ENCODE measurements at places on chromosomes 2 and 18.

GRCh38 chr2:201978986-201979385, 54.7 kb upstream of the FZD7 start:
- DNase-seq = no peak

- DNase-seq = no peak
Observed at GRCh38 chr2:234435836-234436481, 60.9 kb downstream of the ARL4C start.

DNA sequence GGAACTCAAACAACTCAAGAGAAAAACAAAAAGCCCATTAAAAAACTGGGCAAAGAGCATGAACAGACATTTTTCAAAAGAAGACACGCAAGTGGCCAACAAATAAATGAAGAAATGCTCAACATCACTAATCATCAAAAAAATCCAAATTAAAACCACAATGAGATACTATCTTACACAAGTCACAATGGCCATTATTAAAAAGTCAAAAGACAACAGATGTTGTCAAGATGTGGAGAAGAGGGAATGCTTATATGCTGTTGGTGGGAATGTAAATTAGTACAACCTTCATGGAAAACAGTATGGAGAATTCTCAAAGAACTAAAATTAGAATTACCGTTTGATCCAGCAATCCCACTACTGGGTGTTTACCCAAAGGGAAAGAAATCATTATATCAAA, 15.1 kb downstream of the LMAN1 start:
- no peak for DNase-seq

- no peak for DNase-seq
Observed at GRCh38 chr2:9538000-9538507, 17.6 kb downstream of the ADAM17 start.

DNA sequence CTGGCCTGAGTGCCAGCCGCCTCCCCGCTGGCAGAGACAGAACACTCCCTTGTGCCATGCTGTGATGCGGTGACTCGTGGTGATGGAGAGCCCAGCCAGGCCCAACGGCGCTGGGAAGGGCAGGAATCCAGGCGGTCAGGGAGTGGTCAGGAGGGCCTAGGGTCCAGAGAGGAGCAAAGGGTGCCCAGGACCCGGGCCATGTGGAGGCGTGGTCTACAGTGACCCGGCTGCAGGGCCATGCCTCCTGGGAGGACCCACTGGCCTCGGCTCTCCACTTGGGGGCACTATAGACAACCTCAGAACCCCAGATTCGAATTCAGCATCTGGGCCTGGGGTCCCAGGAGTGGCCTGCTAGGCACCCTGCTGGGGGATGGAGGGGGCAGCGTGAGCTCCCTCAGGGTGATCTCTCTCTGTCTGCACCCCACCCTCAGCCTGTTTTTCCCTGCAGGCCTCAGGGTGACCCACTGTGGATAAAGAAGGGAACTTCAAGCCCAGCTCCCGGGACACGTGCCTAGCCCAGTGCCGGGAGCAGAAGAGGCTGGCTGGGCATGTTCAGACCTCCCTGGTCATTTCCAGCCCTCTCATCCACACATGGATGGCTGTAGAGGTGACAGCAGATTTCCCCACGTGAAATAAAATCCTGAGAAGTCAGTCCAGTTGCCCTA, 13.0 kb downstream of the AMER3 start:
- DNase-seq = no peak

DNA sequence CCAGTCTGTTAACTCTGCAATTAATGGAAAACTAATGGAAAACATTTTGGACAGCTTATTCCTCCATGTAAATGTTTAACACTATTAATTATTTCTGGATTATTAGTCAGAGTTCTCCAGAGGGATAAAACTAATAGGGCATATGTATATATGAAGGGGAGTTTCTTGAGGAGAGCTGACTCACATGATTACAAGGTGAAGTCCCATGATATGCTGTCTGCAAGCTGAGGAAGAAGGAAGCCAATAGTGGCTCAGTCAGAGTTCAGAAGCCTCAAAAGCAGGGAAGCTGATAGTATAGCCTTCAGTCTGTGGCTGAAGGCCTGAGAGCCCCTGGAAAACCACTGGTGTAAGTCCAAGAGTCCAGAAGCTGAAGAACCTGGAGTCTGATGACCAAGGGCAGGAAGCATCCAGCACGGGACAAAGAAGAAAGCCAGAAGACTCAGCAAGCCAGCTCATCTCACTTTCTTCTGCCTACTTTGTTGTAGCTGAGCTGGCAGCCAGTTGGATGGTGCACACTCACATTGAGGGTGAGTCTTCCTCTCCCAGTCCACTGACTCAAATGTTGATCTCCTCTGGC, 136.0 kb downstream of the PTH2R start:
- no peak for DNase-seq

- DNase-seq = no peak
Observed at GRCh38 chr18:29838556-29838955, 1204.0 kb downstream of the DSC3 start.

- DNase-seq = no peak
Observed at GRCh38 chr18:13258921-13259320, 40.4 kb downstream of the LDLRAD4 start.

DNA sequence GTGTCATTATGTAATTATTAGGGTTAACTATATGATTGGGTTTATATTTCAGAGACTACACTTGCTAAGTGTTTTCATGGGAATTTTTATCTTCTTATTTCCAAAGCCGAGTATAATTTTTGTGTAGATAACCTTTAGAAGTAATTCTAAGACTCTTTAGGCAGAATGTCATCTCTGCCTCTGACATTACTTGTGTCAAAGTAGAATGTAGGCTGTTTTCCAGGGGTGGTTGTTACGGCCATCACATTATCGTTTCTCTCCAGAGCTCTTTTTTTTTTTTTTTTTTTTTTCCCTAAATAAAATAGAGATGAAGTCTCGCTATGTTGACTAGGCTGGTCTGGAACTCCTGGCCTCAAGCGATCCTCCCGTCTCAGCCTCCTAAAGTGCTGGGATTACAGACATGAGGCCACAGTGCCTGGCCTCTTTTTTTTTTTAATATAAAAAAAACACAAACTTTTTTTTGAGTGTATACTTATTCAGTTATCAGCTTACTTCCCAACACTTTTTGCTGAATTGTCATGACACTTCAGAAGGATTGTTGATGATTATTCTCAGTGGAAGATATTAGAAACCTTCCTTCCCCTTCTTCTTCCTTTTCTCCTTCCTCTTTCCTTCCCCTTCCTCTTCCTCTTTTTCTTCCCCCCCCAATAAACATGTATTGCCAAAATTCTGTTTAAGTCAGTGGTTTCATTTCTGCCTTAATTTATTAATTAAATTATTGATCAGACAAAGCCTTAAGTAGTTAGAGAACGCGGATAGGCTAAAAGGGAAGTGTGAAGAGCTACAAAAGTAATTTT, 2.3 kb downstream of the PIKFYVE start:
- no peak for DNase-seq

DNA sequence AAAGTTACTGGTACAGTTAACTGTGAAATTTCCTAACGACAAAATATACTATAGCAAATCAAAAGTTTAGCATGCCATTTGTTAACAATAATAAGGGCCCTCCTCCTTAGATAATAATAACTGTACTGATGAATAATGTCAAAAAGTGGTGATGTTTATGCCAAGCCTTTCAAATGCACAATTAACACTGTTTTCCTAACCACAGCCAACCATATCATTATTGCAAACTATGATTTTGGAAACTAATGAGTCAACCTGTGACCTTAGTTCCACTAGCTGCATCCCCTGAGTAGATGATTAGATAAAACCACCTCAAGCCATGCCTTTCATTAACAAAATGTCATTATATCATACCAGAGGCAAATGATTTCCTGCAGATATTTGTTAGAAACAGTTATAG, 25.1 kb upstream of the GPR75 start:
- DNase-seq = no peak

DNA sequence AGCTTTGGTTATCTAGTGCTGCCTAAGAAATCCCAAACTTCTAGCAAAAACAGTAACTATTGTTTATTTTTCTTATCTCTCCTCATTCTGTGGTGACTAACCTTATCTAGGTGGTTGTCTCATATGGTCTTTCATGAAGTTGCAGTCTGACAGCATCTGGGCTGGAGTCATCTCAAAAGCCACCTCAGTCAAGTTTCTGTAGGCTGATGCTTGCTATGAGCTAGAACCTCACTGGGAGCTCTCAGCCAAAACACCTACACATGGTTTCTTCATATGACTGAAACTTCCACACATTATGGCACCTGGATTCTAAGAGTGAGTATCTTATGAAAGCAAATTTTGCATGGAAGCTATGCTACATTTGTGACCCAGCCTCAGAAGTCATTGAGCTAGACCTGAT, 596.4 kb upstream of the VRK2 start:
- DNase-seq = no peak

DNA sequence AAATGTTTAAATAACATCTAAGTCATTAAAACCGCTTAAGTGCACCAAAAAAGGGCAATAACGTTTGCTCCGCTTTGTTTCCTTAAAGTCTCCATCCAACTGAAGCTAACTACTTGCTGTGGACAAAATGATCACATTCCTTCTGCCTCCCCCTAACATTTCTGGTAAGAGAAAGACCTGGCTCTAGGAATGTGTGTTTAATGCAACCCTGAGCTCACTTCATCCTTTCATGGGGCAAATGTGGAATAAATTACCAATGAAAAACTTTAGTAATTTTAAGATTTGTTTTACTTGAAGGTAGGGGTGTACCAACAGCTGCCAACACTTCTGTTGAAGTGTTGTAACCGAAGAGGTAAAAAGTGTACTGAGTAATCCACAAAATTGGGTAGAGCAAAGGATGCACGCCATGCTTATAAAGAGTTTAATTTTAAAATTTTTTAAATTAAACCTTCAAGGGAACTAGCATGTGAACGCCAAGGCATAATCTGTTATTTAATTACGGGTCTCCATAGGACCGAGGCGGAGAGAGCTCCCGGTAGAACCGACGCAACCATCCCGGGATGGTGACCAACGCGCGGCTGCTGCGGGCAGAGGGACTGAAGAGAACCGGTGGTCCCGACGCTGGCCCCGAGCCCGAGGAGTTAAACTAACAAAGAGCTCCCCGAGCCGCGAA, 1.1 kb downstream of the HNRNPLL start:
- DNase-seq = no peak

DNA sequence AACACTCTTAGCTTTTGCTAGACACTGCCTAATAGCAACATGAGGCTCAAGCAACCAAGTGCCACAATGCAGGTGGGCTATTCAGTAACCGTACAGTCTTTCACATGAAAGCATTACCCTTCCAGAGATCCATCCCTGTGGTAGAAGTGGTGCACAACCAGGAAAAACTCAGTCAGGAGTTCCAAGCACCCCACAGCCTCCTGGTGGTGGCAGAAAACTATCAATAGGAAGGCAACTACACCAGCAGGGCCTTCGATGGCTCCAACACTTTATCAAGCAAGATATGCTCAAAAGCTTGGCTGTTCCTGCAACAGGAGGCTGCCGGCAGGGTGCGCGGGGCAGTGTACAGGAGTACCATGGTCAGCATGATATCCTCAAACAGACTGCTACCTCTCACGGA, 176.1 kb upstream of the DLGAP1 start:
- no peak for DNase-seq

GRCh38 chr2:105883911-105884694, 139.4 kb downstream of the NCK2 start:
- DNase-seq = no peak

GRCh38 chr2:63189026-63189425, 138.4 kb downstream of the OTX1 start:
- peak; percentile 51 for DNase-seq

DNA sequence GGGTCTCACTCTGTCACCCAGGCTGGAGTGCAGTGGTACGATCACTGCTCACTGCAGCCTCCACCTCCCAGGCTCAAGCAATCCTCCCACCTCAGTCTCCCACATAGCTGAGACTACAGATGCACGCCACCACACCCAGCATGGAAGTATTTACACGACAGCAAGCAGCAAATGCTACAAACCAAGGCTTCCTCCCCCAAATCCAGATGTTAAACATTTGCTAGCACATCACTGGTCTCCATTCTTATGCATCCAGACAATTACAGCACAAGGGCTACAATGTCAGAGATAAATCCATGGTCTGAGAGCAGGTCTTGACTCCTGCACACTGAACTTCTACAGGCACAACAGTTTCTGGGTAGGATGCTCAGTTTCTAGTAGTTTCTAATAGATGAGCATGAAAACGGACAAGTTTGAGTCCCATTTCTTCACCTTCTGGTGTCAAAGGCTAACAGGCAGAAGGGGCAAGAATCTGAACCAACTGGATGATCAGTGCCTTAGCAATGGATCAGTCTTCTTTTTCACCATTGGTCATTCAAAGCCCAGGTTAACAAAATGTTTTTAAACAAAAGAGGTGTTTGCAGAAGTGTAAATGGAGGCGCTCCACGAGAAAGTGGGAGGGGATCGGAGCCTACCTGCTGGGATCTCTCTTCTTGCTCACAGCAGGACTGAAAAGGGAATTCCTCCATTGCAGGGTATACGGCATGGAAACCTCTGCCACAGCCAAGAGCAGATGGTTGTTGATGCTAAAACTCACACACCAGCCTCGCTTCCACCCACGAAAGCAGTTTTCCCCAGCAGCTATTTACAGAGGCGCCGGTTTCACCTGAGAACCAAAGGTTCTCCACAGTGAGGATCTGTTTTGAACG, 135.0 kb upstream of the ARL4C start:
- DNase-seq = no peak

- no peak for DNase-seq
Observed at GRCh38 chr2:28523902-28524301, 28.0 kb downstream of the PLB1 start.

- DNase-seq = no peak
Observed at GRCh38 chr18:24094561-24094960, 44.3 kb upstream of the CABYR start.

GRCh38 chr2:6724605-6725140, 141.0 kb downstream of the CMPK2 start:
- DNase-seq = no peak

DNA sequence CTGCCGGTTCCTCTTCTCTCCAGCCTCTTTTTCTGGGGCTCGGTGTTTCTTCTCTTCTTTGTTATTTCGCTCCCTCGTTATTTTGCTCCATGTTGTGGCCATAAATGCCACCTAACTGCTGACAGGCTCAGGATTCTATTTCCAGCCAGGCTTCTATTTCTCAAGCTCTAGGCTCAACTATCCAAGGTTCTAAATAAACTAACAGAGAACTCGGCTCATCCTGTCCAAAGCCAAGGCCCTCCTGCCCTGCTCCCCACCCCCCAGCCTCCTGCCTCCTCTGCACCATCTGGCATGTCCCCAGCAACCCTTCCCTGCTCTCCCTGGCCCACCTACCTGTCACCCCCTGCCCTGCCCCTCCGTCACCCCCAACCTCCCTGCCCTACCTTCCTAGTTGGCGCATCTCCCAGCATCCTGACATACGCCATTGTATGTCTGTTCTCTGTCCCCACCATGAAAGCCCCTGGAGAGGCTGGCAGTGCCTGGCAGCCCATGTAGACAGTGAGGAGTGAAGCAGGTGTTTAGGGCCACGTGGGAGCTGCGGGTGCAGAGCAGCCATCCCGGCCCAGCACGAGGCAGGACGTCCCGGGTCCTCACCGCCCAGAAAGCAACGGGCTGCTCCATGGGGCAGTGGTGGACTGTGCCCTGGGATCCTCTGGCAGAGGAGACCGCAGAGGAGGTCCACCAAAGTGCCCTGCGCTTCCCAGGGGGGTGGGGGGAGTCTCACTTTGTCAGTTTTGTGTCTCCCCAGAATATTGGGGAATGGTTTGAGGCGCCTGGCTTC, 186.9 kb downstream of the TWIST2 start:
- no peak for DNase-seq

All from bronchial epithelial cell (primary cell).